Muscle of arm (tissue), 14 donors: ENCODE measurements at places on chromosomes 2 and 18. TPM values are rescaled to one million over a fixed set of nuclear protein-coding genes. Genes with fewer than 3 reads are reported as not detected.
A peak's percentile ranks its signal among the peaks of the same experiment; 100 is the strongest.

Gene TRAPPC8
- polyA plus RNA-seq: 41.5 TPM

- peak; percentile 49 for DNase-seq
Measured at GRCh38 chr2:206442833-206443734, at the start of gene ADAM23. TSS of gene ADAM23 (plus strand) at chr2:206443532. CDS start at chr2:206443867, 335 bp downstream.

Gene DNER
- polyA plus RNA-seq: 2.2 TPM

Gene CXCR1
- polyA plus RNA-seq: 0.07 TPM

- DNase-seq: no peak
Measured at GRCh38 chr2:157334335-157334734, 8.7 kb upstream of the ERMN start.

Gene DCDC2C
- polyA plus RNA-seq: not detected

DNA sequence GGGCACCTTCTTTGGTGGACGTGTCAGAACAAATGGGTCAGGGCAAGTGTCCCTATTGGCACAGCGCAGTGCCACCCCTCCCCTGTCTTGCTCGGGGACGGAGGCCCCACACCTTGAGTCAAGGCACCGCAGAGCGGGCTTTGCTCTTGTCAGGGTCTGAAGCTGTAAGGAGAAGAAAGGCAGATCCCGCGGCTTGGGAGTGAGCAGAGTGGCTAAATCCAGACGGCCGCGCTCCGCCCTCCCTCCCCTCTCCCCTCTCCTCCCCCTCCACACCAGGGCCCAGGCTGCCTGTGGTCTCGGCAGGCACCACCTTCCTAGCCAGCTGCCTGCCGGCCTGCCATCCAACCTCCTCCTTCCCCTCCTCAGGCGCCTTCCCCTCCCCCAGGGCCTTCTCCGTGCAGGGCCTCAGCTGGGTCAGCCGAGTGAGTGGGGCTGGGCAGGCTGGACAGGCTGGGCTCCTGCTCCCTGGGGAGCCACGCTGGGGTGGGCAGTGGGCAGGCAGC, 25.8 kb downstream of the SPEG start:
- no peak for DNase-seq

Gene FKBP7
- 50.1 TPM for polyA plus RNA-seq

Gene NEURL3
- polyA plus RNA-seq: not detected
